ENCODE measurements at places on chromosomes 2 and 18.

GRCh38 chr2:177260379-177260778 lies 4.1 kb downstream of the NFE2L2 start:
- DNase-seq = no peak

- DNase-seq = no peak
Measured at GRCh38 chr2:47072728-47073191, 82.3 kb downstream of the STPG4 start.

DNA sequence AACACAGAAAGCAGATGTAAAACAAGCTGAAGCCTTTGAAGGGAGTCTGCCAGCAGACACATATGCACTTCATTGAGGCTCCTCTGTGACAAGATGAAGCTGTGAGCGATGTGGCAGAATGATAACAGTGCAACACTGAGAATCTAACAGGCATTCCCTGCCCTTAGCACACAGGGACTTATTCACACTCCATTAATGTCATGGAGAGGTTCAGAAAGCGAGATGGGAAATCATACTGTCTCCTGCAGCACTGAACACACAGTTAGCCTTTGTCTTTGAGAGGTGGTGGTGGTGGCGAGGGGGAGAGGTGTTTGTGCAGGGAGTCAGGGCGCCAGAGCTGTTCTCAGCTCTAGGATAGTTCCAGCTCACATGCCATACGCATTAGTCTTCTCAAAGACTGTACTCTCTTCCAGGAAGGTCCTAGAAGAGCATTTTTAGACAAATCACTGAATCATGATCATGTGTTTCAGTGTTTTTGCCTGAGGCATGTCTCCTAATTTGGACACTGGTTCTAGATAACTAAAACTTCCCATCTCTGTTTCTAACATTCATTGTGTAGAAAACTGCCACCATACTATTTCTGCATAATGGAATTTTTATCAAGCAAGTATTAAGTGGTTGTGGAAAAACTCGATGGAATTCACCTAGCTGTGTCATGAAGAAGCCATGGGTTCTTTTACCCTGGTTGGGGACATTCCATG lies 93.5 kb upstream of the ITGB6 start:
- DNase-seq = no peak

- no peak for DNase-seq
Measured at GRCh38 chr2:122366427-122366826, 611.0 kb downstream of the TSN start.

- DNase-seq = no peak
Measured at GRCh38 chr2:167253025-167253424, 364.7 kb downstream of the XIRP2 start.

- no peak for DNase-seq
Measured at GRCh38 chr18:22789052-22789451, 144.1 kb upstream of the RBBP8 start.

GRCh38 chr2:209525331-209525730 lies 101.5 kb downstream of the MAP2 start:
- no peak for DNase-seq

GRCh38 chr2:128414946-128415778 lies 96.5 kb upstream of the HS6ST1 start:
- no peak for DNase-seq

DNA sequence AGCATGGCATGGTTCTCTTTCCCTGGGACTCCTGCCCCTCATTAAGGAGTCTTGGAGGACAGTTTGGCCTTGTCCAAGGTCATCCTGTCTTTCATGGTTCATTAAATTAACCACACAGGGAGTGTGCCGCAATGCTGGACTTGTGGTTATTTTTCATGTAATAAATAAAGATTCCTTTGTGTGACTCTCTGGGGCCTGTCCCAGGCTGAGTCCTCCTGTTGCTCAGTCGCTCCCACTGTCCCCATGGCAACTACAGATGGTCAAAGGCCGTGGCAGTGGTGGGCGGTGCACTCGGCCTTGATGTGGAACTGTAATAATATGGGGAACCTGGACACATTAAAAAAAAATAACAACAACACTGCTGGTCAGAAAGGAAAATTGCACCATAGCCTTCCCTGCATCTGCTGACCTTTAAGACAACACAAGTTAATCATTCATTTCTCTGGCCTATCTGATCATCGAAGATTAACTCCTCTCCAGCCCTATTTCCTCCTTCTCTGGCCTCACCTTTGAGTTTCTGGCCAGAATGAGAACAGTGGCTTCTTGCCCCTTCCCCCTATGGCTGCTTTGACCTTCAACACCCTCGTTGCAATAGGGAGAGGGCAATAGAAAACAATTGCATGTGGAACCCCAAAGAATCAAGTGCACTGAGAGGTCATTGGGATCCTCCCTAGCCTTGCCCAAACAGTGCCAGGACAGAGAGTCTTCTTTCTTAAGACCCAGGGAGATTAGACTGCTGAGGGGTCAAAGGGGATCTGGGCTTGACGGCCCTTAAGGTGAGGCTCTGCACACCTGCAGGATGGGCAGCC lies 44.7 kb downstream of the PSD4 start:
- DNase-seq = no peak

- DNase-seq = no peak
Measured at GRCh38 chr2:8422450-8422800, 259.4 kb upstream of the ID2 start.

DNA sequence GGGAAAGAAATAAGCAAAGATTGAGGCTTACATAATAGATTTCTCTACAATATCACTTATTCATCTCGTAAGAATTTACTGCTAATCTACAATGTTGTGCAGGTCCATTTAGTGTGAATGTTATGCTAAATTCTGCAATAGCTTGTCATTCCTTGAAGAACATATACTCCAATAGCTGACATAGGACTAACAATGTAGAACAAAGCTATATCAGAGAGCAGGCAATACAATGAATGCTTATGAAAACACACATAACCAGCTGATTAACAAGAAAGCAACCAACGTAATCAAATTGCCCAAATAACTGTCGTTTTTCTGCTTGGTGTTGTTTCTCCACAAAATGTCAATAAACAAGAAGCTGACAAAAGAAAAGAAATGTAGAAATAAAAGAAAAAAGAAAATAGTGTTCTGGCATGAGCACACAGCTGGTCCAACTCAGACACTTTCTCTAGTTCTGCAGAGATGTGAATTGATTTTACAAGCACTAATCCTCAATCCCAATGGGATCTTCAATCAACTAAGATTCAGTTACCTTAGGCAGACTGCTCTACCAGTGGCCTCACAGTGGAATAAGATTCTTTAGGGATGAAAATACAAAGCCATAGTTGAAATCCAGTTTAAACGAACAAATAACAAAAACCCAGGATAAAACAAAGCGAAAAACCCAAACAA lies 1024.7 kb upstream of the PIK3C3 start:
- DNase-seq = no peak

DNA sequence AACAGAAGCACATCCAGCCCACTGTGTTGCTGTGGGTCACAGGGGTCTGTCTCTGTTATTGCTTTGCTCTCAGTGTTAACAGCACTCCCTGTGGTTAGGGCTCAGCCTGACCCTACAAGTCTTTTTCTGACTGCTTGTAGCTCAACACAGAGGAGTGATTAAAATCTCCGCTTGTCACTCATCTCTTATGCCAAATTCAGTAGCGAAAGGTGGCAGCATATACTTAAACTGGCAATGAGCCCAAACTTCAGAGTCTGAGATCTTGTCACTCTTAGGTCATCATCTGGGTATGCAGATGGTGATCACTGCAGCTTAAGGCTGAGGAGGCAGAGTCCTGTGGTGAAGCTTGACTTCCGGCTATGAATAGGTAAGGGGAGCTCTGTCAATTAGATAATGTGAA lies 63.3 kb upstream of the CSRNP3 start:
- no peak for DNase-seq

Measured in activated CD4-positive, CD25-positive, alpha-beta regulatory T cell treated with anti-CD3 and anti-CD28 coated beads, Interleukin-2, amount 50 U/mL, for 16 hours (primary cell).